ENCODE measurements at places on chromosomes 3 and 15.

- DNase-seq: no peak
Measured at GRCh38 chr3:134827213-134827612, 32.2 kb downstream of the EPHB1 start.

DNA sequence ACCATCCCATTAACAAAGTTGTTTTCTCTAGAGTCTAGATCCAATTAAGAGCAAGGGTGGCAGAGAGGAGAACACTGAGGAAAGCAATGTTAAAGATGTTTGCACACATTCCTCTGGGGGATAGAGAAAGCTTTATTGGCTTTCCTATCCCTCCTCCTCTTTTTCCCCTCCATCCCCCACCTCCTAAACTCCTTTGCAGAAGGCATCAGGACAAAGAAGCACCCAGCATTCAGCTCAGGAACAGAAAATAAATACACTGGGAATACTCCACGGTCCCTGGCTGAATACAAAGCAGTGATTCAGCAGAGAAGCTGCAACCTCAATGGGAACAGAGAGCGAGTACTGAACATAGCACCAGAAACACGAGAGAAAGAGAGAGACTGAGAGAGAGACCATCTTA, 21.9 kb downstream of the LSAMP start:
- no peak for DNase-seq

- no peak for DNase-seq
Measured at GRCh38 chr15:100061944-100062343, 279.8 kb downstream of the ADAMTS17 start.

GRCh38 chr15:34951993-34952392, 17.5 kb downstream of the AQR start:
- no peak for DNase-seq

GRCh38 chr3:123337226-123337625, 111.7 kb downstream of the ADCY5 start:
- DNase-seq: no peak

DNA sequence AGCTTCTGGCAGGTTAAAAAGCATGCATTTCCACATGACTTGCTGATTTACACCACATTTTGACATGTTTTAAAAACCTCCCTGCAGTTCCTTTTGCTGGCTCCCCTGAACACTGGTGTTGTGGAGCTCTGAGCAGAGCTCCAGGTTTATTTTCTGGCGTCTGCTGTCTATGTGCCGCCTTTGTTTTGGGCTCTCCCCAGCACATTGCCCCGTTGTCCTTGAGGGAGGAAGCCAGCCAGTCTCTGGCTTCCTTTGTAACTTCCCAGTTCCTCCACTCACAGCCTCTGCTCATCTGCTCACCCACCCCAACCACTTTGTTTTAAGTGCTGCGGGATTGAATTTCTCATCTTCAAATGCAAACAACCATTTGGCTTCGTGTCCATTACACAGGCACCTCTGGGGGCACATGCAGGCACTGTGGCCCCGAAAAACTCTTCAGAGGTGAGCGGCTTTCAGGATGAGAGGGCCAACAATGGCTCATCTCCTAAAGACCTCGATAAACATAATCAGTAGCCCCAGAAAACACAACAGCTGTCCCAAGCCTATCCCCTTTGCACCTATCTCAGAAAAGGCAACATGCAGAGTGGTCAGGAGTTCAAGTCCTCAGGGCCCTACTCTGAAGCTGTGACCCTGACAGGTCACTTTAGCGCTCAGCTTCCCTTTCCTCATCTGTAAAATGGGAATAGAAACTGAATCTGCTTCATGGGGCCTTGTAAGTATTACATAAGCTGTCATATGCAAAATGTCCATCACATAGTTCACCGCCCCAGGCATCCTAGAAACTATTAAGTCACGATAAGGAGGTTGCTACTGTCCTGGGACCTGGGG, 1.3 kb upstream of the MEF2A start:
- no peak for DNase-seq

DNA sequence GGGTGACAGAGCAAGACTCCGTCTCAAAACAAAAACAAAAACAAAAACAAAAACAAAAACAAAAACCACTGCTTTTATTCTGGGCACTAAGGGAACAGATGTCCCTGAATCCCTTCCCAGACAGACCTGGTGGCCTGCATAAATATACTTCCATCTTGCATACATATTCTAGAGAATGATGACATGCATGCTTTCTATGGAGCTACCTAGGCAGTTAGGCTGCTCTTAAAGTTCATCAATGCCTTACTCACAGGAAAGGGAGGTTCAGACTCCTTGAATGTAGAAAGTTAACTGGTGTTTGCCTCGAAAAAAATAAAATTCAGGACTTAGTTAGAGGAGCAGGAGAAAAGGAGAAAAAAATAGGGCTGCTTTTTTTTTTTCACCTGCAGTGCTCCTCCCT, 72.6 kb downstream of the C3orf38 start:
- DNase-seq: no peak

- DNase-seq: no peak
Measured at GRCh38 chr3:73070675-73071575, 9.5 kb downstream of the EBLN2 start.

GRCh38 chr3:14555835-14556234, 15.7 kb upstream of the GRIP2 start:
- DNase-seq: no peak

GRCh38 chr3:188506446-188506845, 352.5 kb downstream of the LPP start:
- no peak for DNase-seq

- DNase-seq: no peak
Measured at GRCh38 chr3:70359711-70360110, 47.3 kb upstream of the MDFIC2 start.

- DNase-seq: no peak
Measured at GRCh38 chr3:64530434-64531049, 157.3 kb downstream of the ADAMTS9 start.

- DNase-seq: no peak
Measured at GRCh38 chr15:63598473-63599400, 1.6 kb downstream of the FBXL22 start.

DNA sequence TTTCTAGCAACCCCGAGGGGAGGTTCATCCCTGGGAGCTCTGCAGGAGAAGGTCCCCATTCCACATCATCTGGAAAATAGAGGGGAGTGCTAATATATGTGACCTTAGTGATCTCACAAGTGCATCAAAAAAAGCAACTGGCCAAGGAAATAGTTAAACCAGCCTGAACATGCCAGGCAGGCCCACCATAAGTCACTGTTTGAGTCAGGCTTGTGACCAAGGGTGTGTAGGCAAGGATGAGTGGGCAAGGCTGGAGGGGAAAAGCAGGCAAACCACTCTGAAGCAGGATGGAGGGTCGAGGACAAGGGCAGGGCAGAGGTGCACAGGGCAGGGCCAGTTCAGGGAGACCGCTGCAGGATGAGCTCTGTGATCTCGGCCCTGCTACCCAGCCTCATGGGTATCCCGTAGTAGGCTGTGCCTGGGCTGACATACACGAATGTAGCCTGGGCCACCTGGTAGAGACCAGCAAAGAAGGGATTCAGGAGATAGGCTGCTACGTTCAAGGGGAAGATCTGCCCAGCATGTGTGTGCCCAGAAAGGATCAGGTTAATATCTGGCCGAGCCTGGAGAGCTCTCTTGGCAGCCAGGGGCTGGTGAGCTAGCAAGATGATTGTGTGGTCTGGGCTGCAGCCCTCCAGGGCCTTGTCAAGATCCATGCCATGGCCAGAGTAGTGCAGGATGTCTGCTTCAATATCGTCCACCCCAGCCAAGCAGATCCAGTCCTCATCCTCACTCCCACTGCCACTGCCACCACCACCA, 4.3 kb downstream of the GLB1 start:
- DNase-seq: no peak

DNA sequence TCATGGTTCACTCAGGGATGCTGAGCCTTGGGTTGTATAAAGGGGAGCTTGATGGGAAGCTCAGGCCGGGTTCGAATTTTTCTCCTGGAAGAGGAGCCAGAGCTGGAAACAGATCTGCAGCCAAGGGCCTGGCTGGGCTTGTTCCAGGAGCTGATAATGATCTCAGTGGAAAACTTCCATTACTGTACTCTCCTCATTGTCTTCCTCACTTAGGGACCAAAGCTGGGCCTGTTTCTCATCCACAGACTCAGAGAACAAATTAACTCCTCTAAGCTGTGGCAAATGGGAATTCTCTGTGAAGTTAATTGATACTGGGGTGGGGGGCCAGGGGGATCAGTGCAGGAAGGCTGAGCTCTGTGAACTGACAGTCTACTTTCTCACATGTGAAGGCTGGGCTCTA, 92.0 kb downstream of the PRICKLE2 start:
- no peak for DNase-seq

- DNase-seq: no peak
Measured at GRCh38 chr3:191051037-191051436, 148.0 kb upstream of the OSTN start.

- no peak for DNase-seq
Measured at GRCh38 chr3:146664403-146664802, 59.3 kb upstream of the PLSCR5 start.

- no peak for DNase-seq
Measured at GRCh38 chr3:187041362-187042307, 97.7 kb downstream of the RPL39L start.

DNA sequence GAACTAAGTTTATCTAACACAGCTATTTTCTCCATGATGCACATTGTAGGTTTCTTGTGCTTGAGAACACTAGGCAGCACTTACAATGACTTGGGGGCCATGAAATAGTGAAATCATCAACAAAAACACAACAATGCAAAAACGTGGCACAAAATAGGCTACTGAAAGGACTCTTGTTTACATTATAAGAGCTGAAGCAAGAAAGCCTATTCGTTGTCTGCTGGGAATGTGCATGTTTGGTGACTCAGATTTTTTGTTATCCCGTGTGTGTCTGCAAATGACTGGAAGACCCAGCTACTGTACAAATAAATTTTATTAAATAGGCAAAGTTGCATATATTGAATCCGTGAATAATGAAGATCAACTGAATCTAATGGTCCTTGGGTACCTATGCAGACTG, 85.0 kb downstream of the TCF12 start:
- no peak for DNase-seq

DNA sequence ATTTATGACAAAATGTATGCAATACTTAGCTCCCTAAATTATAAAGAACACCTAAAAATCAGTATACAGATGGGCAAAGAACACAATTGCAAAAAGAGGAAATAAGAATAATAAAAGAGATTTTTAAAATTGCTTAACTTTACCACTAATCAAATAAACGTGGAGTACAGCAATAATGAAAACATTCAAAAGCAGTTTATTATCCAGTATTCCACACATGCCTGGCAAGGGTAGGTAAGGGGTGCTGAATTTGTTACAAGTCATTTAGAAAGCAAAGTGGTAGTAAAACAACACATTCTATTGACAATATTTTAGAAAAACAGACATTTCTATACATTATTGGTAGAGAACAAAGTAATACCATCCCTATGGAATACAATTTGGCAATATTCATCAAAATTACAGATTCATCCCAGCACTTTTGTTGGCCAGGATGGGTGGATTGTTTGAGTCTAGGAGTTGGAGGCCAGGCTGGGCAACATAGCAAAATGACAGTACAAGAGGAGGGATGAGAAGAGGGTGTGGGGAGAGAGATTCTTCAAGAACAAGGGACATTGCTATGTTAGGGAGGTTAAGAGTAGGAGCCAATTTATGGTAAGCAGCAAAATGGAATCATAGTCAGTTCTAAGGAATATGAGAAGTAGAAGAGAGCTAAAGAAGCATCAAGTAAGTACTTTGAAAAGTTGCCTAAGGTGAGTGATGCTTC, 3.7 kb upstream of the ACKR4 start:
- DNase-seq: no peak

DNA sequence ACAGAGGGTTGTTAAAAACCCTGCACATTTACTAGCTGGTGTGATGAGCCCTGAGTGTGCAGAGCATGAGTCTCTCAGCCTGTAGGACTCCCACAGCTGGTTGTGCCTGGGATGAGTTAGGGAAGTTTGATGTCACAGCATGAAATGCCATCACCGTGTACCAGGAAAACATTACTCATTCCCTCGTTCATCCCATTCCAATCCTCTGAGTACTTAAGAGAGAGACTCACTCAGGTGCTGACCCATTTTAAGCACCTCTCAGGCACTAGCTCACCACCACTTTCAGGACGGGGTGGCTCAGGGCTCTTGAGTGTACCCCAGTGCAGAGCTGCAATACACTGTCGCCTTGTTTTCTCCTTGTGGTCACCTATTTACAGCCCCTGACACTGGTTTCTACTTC, 18.7 kb downstream of the MGLL start:
- DNase-seq: no peak

GRCh38 chr3:169610888-169611291, 52.6 kb downstream of the MECOM start:
- no peak for DNase-seq

GRCh38 chr3:102841866-102842265, 407.1 kb downstream of the ZPLD1 start:
- no peak for DNase-seq

DNA sequence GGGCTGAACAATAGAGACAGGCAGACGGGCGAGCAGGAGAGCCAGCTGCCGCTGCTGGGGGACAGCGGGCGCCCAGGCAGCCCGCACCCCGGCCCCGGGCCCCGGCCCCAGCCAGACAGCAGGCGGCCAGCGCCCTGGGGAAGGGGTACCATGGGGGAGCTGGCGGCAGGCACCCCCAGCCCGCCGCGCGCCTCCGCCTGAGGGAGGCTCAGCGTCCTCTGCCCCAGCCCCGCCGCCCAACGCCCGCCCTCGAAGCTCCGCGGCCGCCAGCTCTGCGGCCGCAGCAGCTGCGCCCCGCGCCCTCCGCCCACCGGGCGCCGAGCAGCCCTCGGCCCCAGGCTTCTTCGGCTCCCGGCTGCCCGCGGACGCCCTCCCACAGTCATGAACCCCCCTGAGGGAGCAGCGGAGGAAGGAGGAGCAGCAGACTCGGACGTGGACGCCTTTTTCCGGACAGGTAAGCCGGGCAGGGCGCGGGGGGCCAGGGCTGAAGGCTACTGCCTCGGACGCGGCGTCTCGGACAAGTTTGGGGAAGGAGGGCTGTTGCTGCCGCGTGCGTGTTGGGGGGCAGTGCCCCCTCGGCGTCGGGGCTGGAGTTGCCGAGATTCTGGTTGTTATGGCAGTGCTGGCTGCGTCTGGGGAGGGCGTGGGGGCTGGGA, 41.6 kb upstream of the ROPN1 start:
- no peak for DNase-seq

DNA sequence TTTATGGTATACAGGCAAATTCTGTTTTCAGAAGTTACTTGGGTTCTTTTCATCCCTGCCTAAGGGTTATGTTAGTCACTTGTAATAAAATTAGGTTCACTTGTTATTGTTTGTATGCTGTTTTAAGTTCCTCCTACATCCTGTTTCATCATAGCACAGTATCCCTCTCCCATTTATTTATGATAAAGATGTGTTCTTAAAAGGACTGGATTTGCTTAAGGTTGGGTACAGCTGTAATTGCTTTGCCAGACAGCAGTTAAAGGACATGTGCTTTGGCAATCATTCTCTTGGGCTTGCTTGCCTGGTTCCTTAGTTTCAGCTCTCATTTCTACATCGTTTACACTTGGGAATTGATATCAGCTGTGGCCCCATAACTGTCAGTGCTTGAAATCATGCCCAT, 11.7 kb downstream of the ATP2C1 start:
- no peak for DNase-seq

DNA sequence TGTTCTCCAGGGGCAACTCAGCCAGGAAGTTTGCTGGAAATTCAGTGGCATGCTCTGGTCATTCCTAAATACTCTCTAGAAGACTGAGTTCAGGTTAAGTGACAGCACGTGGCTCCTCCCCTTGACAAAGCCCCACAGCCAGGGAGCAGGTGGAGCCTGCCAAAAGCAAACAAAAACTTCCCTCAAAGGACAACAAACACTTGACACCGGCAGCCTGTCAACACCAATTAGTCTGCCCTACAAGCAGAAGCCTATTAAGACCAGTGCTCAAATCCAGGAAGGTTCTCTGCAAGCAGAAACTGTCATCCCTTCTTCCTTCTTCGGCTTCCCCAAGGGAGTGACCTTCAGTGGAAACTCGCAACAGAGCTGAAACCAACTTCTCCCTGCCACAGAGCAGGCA, 5.0 kb downstream of the MEX3B start:
- no peak for DNase-seq

Measured in stimulated activated CD4-positive, alpha-beta T cell treated with anti-CD3 and anti-CD28 coated beads, Interleukin-1b, Interleukin-23, amount 100 ng/mL, for 1 hour (primary cell).